ENCODE measurements at places on chromosomes 1 and 21. TPM values are rescaled to one million over a fixed set of nuclear protein-coding genes. Genes with fewer than 3 reads are reported as not detected.

DNA sequence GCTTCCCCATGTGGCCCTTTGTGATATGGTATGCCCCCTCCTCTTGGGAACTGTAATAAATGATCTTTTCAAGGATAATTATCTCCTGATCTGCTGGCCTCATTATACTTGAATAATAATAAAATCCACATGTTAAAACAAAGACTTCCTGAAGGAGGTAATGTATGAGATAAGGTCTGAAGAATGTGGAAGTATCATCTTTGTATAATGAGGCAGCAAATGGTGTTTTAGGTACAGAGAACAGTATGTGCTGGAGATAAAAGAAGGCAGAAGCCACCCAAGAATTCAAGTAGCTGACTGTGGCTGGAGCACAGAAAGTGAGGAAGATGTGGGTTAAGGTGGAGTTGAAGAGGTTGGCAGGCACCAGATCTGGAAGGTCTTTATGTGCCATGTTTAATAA, 12.8 kb upstream of the COG2 start:
- no peak for DNase-seq

DNA sequence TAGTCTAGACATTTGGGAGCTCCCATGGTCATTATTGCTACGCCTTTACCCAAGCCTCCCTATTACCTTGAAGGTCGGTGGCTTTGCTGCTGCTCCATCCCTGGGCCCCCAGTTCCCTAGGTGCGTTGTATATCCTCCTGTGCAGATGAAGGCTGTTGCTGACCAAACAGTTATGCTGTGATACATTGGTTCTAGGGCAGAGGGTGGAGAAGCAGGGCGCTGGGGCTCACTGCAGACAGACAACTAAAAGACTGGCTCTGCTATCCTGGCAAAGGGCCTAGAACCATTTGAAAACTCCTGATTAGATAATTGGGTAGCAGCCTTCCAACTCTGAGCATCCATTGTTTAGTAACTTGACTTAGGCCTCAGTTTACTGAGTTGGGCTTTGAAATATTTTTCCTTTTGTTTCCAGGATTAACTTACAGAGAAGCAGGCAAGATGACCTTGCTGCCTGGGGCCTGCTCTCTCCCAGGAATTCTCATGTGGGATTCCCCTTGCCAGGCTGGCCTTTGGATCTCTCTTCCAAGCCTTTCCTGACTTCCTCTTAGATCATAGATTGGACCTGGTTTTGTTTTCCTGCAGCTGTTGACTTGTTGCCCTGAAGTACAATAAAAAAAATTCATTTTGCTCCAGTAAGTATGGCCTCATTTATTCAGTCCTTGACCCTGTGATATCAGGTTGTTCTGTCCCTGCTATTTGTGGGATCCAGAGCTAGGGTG, 15.5 kb downstream of the CHI3L2 start:
- DNase-seq: no peak

GRCh38 chr1:42152907-42153600, at the start of gene GUCA2B:
TSS of gene GUCA2B (plus strand) at chr1:42153410. CDS start at chr1:42153451, 41 bp downstream.
- no peak for DNase-seq

GRCh38 chr1:191546803-191547202, 611.5 kb upstream of the RGS18 start:
- no peak for DNase-seq

- no peak for DNase-seq
Observed at GRCh38 chr21:40421121-40421520, 425.8 kb downstream of the DSCAM start.

The KRTAP8-1 gene
- not detected for total RNA-seq

The XCL2 gene
- total RNA-seq: 0.92 TPM

The ROR1 gene
- 0.50 TPM for total RNA-seq

The TSACC gene
- not detected for total RNA-seq

Data from liver (tissue), 10 donors.